Mesothelial cell of epicardium (in vitro differentiated cells): ENCODE measurements at places on chromosomes 5 and 9. TPM values are rescaled to one million over a fixed set of nuclear protein-coding genes. Genes with fewer than 3 reads are reported as not detected.

GRCh38 chr5:173020643-173021042 lies 35.5 kb upstream of the CREBRF start:
- H3K4me1 ChIP-seq: peaks cover 10% of the 10 kb centered on the region
- no peak overlapping the region for H3K27ac ChIP-seq
- H3K4me3 ChIP-seq: no peak overlapping the region
- DNase-seq: no peak
- no peaks in the 10 kb centered on the region for H3K27me3 ChIP-seq

C8G gene
- total RNA-seq: 1.5 to 2.5 TPM (median 1.5 TPM) in 3 replicates

RNF183 gene
- 0.16 to 0.53 TPM (median 0.29 TPM) in 3 replicates for total RNA-seq

LRRC70 gene
- 0.89 to 1.7 TPM (median 1.1 TPM) in 3 replicates for total RNA-seq

ZNF618 gene
- total RNA-seq: 78.4 to 83.9 TPM (median 78.9 TPM) in 3 replicates

DNA sequence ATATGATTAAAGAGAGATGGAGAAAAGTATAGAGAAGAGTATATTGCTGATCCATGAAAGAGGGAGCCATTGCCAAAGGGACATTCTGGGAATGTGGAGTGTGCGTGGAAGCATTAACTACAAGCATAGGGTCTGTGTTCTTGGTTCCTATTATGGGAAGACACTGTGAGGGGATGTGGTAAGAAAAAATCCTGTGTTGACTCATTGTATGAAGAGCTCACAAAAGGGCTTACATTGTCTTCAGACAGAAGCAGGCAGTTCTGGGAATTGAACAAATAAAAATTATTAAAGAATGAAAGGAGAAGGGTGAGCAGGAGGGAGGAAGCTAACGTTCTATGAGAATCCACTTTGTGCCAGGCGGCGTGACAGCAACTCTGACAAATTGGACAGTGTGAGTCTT lies 250.4 kb upstream of the CHD1 start:
- H3K27me3 ChIP-seq: peaks cover 8% of the 10 kb centered on the region
- H3K4me1 ChIP-seq: no peaks in the 10 kb centered on the region
- no peak overlapping the region for H3K4me3 ChIP-seq
- no peak overlapping the region for H3K27ac ChIP-seq
- no peak for DNase-seq
- no peaks in the 10 kb centered on the region for H3K36me3 ChIP-seq

IL11RA gene
- total RNA-seq: 112 to 114 TPM (median 113 TPM) in 3 replicates

MCCC2 gene
- total RNA-seq: 42.6 to 44.6 TPM (median 44.4 TPM) in 3 replicates

- H3K4me1 ChIP-seq: no peaks in the 10 kb centered on the region
- H3K27me3 ChIP-seq: peaks cover 78% of the 10 kb centered on the region
- H3K27ac ChIP-seq: no peak overlapping the region
- peak overlapping the region; percentile 60 for H3K4me3 ChIP-seq
Measured at GRCh38 chr5:132010989-132011621, 353 bp downstream of the ACSL6 start.

- no peak overlapping the region for H3K4me3 ChIP-seq
- peaks cover 5% of the 10 kb centered on the region for H3K4me1 ChIP-seq
- H3K36me3 ChIP-seq: peaks cover 2% of the 10 kb centered on the region
- H3K27me3 ChIP-seq: no peaks in the 10 kb centered on the region
- H3K27ac ChIP-seq: no peak overlapping the region
- no peak for DNase-seq
Measured at GRCh38 chr5:76638479-76638878, 15.3 kb upstream of the F2RL2 start.
